ENCODE measurements at places on chromosomes 6 and 20.

- no peak for DNase-seq
These were observed 176.6 kb downstream of the TRIM27 start for GRCh38 chr6:28747083-28747630.

DNA sequence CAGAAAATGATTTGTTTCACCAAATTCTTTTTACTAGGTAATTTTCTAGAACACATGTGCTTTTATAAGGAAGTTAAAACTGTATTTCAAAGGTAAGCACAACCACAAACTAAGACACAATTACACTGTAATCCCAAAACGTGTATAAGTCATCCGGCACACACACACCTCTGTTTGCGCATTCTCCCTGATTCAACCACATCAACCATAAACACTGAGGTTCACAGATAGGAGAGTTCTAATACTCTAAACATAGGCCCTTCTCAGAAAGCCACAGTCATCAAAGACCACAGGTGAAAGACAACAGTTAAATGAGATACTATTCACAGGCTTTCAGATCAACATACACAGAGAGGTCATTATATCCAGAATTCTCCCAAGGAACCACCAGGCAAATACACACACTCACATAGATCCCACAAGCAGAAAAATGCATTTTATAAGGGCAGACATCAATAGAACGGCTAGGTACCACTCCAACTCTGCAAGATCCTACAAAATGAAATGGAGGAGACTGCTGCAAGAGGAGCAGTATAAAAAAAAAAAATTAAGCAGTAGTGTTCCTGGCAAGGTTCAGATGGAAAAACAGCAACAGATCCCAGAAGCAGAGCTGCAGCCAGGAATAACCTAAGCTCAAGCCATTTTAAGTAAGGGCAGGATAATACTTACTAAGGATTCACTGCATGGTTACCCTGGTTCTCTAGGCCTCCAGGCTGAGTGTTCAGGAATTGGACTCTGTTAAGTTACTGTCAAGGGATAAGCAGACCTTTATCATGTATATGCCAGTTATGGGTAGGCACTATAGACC lies 6.6 kb upstream of the FBXO9 start:
- no peak for DNase-seq

DNA sequence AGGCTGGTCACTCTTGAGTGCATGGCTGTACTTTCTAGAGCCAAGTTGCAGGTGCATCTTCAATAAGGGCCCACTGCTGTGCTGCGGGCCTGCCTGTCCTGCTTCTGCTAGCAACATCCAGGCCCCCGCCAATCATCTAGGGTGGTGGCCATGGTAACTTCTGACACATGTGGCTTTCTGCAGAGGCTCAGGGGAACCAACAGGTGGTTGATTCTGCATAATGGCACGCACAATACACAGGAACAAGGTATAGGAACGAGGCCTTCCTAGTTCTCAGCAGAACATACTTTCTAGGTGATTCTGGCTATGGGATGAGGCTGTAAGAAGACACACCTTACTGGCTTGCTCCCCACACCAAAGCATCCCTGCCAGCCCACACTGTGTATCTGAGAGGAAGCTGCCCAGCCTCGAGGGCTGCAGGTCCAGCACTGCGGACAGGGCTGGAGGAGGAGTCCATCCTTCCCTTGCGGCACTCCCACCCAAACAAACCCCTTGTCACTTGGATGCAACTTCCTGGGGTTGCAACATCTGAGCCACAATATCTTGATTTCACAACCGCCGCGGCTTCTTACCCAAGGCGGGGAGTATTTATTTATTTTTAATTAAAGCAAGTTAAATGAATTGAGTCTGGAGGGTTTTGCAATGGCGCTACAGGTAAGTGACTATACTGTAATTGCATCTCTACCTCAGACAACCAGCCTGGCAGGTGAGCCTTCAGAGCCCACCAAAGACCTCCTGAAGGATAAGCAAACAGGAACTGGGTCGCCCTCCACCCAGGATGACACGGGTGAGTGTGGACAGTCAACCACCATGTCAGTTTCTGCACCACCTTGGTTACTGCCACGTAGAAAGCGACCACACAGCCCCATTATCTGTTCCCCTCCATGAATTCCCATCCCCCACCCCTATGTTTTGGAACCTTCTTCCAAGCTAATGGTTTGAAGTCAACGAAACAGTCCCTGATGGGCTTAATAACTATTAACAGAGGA lies 49.6 kb downstream of the SULF2 start:
- no peak for DNase-seq

- no peak for DNase-seq
These were observed 128.5 kb upstream of the DST start for GRCh38 chr6:56771189-56771588.

GRCh38 chr20:37882961-37883712 lies 19.8 kb upstream of the VSTM2L start:
- no peak for DNase-seq
